ENCODE measurements at places on chromosomes 3 and 15.

GRCh38 chr3:18247139-18247695, 177.9 kb downstream of the SATB1 start:
- DNase-seq, result no peak

DNA sequence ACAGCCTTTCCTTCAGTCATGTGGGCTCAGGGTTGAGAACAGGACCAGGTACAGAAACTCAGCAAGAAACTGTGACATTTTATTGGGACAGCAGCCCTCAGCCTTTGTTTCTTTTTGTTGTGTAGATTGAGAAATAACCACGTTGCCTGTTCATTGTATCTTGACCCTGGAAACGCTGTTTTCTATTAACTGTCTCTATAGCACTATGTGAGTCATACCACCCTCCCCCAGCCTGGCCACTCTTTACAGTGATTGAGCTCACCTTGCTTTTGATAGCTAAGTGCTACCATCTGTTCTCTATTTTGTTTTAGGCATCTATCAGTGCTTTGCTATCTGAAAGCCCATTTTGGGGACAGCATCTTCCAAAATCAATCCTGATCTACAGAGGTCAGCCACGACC, 127.9 kb downstream of the CD47 start:
- DNase-seq, result no peak

DNA sequence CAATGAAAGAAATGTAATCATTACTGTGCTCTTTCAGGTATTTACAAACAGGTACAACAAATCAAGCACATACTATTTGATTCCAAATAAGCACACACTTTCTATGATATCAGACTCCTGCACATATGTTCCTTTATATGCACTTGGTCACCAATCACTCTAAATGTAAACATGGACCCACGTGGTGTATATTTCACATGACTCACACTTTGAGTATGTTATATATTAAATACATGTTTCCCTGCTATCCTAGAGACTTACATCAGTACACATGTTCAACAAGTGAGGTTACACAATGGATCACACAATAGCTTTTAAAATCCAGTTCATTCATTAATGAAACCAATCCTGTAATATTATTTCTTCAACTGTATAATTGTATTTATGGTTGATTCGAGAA, 683.5 kb downstream of the NR2F2 start:
- no peak for DNase-seq

GRCh38 chr3:140902791-140903190, 38.8 kb upstream of the SLC25A36 start:
- DNase-seq, result no peak

DNA sequence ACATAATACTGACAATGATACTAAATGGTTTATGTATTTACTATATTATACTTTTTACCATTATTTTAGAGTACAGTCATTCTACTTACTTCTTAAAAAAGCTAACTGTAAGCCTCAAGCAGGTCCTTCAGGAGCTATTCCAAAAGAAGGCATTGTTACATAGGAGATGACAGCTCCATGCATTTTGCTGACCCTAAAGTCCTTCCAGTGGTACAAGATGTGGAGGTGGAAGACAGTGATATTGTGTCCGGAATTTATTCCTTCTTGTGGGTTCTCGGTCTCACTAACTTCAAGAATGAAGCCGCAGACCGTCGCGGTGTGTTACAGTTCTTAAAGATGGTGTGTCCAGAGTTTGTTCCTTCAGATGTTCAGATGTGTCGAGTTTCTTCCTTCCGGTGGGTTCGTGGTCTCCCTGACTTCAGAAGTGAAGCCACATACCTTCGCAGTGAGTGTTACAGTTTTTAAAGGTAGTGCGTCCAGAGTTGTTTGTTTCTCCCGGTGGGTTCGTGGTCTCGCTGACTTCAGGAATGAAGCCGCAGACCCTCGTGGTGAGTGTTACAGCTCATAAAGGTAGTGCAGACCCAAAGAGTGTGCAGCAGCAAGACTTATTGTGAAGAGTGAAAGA, 20.9 kb downstream of the AVEN start:
- DNase-seq, result no peak

- DNase-seq, result no peak
Measured at GRCh38 chr15:38553071-38553470, 11.5 kb downstream of the RASGRP1 start.

- DNase-seq, result no peak
Measured at GRCh38 chr3:40593351-40593750, 68.6 kb downstream of the ZNF621 start.

DNA sequence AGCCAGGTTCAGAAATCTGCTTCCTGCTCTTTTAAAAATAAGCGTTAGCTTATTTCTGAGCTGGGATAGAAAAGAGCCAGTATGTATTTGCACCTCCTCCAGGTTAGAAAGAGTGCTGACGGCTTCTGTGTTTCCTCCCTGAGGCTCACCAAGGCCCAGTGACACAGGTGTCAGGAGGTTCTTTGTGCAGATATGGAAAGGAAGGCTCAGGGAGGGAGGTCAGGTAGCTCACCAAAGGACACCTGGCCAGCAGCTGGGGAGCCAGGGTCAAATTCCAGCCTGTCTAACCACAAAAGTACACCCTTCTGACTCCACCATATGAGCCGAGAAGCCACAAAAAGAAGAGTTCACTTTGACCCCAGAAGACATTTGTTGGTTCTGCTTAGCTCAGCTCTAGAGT, 201.0 kb upstream of the WNT5A start:
- DNase-seq, result no peak

DNA sequence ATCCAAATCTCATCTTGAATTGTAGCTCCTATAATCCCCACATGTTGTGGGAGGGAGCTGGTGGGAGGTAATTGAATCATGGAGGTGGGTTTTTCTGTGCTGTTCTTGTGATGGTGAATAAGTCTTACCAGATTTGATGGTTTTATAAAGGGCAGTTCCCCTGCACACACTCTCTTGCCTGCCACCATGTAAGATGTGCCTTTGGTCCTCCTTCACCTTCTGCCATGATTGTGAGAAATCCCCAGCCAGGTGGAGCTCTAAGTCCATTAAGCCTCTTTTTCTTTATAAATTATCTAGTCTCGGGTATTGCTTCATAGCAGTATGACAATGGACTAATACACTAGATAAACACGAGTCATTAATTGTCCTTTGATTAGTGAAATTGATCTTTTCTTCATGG, 214.5 kb upstream of the CFAP20DC start:
- no peak for DNase-seq

- no peak for DNase-seq
Measured at GRCh38 chr3:172530101-172530561, 6.9 kb upstream of the TNFSF10 start.

DNA sequence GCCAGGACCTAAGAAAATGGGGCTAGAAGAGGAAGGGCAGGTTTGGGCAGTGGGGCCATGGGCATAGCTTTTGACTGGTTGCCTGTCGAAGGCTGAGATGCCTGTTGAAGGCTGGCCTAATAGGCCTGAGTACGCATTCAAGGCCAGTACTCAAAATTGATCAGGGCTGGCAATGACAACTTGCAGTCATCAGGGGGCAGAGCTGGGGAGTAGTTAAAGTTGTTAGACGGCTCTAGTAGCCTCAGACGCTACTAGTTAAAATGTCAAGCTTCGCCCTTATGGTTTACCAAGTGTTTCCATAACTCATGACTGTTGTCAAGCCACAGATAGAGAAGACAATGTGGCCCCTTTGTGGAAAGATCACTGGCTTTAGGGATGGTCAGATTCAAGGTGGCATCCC, 28.7 kb downstream of the SPG21 start:
- DNase-seq, result no peak

DNA sequence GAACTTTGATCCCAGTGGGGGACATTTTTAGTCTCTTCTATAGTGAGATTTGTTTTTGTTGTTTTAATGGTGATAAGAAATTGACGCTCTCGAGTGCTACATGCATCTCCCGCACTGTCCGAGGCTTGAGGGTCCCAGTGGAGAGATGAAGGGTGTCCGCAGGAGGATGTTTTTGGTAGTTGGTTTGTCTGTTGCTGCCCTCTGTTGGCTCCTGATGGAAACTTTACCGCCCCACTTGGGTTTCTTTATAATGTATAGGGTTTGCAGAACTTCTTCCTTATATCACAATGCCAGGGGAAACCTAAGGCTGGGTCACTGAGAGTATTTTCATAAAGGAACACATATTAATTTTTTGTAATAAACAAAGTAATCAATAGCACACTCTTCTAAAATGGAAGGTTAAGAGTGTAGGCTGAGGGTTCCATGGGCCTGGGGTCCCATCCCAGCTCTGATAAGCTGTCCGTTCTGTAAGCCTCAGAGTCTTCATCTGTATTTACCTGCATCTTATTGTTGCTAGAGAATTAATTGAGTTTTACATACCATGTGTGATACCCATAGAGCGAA, 185.3 kb upstream of the FEZF2 start:
- no peak for DNase-seq

- DNase-seq, result peak; percentile 38
Measured at GRCh38 chr3:141452045-141452444, 34.8 kb upstream of the RASA2 start.

GRCh38 chr3:13072600-13073325, 466 bp downstream of the IQSEC1 start:
- DNase-seq, result no peak

DNA sequence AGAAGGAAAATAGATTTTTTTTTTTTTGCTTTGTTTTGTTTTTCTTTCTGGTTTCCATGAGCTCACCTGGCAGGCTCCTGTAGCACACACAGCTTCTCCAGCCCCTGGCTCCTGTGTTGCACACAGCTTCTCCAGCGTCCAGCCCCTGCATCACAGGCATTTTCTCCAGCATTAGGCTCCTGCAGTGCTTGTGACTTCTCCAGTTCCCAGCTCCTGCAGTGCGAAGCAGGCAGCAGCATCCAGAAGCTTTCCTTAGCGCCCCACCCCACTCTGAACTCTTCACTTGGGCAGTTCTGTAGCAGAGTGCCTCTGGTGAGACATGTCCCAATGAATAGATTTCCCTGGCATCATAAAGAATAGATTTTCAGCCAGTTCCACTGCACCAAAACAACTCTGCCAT, 5.5 kb upstream of the CCDC39 start:
- no peak for DNase-seq

- DNase-seq, result no peak
Measured at GRCh38 chr3:18761530-18761929, 336.4 kb upstream of the SATB1 start.

DNA sequence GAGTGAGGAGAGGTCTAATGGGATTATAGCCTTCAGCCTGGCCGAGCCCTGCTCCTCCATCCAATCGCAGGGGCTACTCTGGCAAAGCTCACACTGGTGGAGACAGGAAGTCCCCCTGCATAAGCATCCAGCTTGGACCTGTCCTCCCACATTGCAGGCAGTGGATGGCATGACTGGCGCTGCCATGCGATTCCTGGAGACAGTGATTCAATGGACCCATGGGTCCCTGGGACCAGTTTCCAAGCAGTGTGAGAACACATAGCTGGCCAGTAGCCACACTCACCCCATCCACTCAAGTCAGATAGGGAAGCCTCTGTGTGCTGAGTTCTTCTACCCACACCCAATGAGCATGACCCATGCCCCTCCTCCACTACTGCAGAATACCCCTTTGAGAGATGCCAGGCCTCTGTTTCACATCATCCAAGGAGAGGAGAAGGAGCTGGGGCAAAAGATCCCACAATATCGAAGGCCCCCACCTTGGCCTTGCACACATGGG, 18.1 kb upstream of the POC1A start:
- DNase-seq, result no peak

- DNase-seq, result no peak
Measured at GRCh38 chr15:57502116-57502515, 89.6 kb upstream of the MYZAP start.

- DNase-seq, result no peak
Measured at GRCh38 chr3:53583161-53583690, 88.8 kb downstream of the CACNA1D start.

DNA sequence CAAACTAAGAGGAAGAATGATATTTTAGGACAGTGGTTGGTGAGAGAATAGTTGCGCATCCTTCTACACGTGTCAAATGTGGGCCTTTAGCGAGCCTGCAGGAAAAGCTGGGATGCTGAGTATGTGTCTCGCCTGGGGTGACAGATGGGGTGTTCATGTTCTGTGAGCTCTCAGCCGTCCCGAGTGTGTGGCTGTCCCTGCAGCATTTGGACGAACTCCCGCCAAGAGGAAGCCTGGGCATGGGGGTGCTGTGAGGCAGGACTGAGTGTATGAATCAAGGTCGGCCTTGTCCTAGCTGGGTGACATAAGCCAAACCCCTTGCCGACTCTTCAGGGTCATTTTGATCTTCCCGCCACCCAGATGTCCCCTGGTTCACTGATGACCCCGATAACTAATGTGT, 94.8 kb downstream of the CACNA1D start:
- DNase-seq, result no peak

DNA sequence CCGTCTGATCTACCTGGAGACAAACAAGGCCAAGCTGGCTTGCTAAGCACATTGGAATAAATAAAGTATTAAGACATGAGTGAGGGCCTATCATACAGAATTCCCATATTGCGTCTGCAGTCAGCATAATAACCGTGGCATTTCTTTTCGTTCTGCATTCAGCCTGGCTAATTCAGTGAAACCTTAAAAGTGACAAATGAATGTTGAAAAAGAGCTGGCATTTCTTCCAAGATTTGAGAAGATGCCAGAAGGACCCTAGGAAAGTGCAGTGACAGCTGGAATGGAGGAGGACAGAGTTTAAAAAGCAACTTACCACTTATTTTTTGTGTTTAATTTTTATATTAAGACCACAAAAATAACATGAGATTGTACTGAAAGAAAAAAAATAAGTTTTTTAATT, 67.1 kb downstream of the SUCLG2 start:
- no peak for DNase-seq

GRCh38 chr3:10310578-10310977, 10.3 kb downstream of the SEC13 start:
- DNase-seq, result no peak

DNA sequence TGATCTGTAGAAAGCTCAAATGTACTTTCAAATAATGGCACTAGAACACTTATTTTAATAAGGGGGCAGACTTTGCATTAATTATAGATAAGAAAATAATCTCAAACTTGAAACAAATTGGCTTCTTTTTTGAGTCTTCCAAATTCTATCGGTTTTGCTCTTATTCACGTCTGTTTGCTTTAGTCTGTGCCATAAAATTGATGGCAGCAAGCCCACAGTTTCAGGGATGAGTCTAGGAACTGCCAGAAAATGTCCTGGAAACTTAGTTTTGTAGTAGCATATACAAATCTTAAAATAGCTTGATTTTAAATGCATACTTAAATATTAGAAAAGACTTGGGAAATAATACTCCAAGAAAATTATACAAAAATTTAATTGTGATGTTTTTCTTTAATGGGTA, 39.7 kb downstream of the BCHE start:
- DNase-seq, result no peak

GRCh38 chr3:171835116-171835515, 8.0 kb upstream of the TMEM212 start:
- no peak for DNase-seq

- DNase-seq, result no peak
Measured at GRCh38 chr15:54816401-54816800, 380.3 kb downstream of the RSL24D1 start.

DNA sequence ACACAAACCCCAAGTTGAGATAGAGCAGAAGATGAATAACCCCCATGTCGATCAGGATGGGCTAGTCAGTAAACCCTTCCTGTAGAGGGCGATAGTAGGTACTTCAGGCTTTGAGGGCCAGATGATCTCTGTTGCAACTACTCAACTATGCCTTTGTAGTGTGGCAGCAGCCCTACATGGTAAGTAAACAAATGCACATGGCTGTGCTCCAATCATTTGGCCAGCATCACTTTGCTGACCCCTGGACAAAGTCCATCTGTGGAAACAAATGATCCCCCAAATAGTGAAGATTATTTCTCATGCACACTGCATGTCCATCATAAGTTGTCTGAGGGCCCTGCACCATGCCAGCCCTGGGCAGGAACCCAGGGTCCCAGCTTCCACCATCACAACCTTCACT, 402.2 kb upstream of the PROK2 start:
- DNase-seq, result no peak
